Activated CD8-positive, alpha-beta memory T cell treated with anti-CD3 and anti-CD28 coated beads for 4 hours (primary cell): ENCODE measurements at places on chromosomes 12 and 14.

- no peak for DNase-seq
These were observed 51.5 kb downstream of the FAR2 start for GRCh38 chr12:29200586-29200985.

GRCh38 chr12:28535216-28535615, 345.0 kb downstream of the CCDC91 start:
- DNase-seq: no peak

DNA sequence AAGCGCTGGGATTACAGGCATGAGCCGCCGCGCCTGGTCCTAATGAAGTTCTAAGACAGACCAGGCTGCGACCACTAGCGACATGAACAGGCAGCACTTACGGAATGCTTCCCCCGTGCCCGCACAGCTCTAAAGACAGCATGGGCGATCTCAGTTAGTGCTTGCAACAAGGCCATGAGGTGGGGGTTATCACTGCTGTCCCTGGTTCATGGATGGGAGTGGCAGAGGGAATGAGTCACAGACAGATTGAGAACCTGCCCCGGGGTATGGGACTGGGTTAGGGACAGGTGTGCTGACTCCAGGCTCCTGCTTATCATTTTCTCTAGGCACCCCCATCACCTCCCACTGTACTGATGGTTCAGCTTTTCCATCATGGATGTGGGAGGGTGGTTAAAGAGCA, 160.9 kb downstream of the VRK1 start:
- DNase-seq: no peak

- DNase-seq: no peak
These were observed 29.8 kb upstream of the PKP2 start for GRCh38 chr12:32926356-32926755.

DNA sequence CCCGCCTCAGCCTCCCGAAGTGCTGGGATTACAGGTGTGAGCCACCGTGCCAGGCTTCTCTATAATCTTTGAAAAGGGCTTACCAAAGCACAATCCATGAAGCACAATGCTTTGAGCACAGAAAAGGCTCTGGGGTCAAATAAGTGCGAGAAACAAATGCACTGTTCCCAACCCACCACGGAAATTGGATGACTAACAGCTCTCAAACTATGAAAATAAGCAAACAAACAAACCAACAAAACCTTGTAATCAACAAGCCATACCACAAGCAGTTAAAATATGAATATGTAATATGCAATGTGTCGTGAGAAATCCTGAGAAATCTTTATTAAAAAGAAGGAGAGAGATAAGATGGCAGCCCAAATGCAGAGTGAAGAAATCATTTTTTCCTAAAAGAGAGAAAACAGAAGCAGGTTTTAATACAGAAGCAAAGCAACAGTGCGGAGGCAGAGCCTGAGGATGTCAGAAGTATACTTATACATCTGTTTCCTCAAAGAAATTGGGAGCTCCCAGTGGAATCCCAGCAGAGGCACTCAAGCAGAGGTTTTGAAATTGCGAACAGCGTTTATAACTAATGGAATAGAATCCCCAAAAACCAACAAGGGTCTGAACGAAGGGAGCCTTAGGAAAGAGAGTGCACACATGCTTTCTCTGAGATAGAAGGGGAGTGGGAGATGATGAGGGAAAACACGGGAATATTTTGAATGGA, 17.1 kb downstream of the SMCO2 start:
- DNase-seq: no peak

DNA sequence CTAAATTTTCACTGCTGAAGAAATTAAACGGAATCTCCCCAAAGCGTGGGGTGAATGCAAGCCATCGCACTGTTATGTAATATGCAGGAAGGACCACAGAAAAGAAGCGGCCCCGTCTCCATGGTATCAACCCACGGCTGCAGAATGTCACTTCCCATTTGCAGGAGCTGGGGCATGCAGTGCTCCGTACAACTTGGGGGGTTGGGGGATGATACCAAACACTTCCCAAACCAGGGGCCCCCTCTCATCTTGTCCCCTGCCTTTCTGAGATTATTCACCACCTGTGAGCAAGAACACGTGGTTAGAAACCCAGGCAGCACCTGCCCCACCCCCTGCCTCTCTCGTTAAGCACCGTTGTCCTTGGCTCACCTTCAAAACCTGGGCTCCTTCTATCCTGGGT, 505.1 kb upstream of the TMEM132C start:
- DNase-seq: no peak

DNA sequence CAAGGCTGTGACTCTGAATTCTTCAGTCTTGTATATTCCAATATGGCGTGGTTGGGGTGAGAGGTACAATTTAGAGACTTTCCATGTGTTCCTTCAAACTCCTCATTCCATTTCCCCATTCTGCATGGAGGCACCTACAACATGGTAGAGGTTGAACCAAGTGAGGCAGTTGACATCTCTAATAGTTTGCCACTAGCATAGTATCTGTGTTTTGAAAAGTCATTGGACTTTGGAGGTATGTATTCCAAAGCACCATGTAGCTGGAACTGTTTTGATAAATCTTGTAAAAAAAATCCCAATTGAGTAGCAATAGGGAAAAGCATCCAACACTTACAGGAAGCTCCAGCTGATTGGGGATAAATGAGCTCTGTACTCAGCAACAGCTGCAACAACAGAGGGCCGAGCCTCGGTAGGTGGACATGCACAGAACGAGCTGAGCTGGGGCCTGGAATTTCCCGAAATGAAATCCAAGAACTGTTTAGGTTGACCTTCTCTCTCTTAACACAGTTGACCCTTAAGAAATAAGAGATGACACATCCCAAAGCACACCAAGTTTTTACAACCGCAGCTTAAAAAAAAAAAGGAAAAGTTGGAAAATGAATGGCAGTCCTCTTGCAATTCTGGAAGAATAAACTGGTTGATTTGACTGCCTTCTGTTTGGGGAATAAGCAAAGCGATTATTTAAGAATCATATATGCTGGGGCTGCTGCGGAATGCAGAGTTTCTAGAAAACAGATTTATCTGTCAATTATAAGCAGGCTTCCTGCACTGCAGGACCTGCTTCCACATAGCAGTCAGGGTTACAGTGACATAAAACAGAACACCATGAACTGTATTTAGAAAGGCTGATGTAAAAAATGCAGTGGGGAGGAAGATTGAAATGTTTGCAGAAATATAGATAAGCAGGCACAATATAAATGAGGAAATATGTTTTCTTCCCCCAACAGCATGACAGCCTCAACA, 194.6 kb upstream of the KRR1 start:
- no peak for DNase-seq

GRCh38 chr12:41277100-41277945, 89.2 kb downstream of the PDZRN4 start:
- no peak for DNase-seq

- DNase-seq: no peak
These were observed 21.7 kb downstream of the L2HGDH start for GRCh38 chr14:50290306-50290705.

DNA sequence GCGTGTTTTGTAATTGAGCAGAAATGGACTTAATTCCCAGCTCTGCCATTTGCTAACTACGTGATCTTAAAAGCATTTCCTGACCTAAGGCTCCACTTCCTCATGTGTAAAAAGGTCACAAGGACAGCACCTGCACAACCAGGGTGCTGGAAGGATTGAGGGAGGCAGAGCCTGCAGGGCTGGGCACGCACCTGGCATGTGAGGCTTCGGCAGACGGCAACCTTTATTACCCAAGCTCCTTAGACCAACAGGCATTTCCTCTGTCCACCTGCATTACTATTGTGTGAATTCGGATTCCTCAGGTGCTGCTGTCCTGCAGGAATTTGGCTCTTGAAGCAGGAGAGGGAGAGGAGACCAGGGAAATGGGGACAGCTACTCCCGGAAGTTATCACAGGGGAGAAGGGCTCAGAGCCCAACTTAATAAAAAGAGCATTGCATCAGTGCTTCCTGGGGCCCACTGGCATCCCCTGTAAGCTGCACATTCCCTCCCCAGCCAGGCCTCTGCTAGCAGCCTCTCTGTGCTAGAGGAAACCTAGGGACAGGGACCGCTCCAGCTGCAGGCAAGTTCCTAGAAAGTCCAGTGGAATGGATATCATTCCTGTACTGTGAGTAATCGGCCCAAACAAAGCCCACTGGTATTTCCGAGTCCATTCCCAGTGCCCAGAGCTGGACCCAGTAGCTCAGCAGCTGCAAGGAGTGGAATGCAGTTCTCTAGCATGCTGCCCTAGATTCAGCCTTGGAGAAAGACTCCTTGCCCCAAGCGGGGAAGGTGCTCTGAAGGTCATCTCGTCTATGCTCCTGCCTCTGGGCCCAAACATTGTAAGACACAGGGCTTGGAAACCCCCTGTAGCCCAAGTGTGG, 157.1 kb upstream of the CCND2 start:
- DNase-seq: no peak

GRCh38 chr14:101733211-101733610, 28.3 kb upstream of the PPP2R5C start:
- DNase-seq: no peak
